ENCODE measurements at places on chromosomes 7 and 10. TPM values are rescaled to one million over a fixed set of nuclear protein-coding genes. Genes with fewer than 3 reads are reported as not detected.

Gene RNF148
- polyA plus RNA-seq, result not detected

Gene MPP7
- 1.3 TPM for polyA plus RNA-seq

- DNase-seq, result no peak
Measured at GRCh38 chr10:125089469-125089868, 70.9 kb downstream of the CTBP2 start.

GRCh38 chr10:99905971-99906370 lies 103.8 kb downstream of the DNMBP start:
- no peak for DNase-seq

DNA sequence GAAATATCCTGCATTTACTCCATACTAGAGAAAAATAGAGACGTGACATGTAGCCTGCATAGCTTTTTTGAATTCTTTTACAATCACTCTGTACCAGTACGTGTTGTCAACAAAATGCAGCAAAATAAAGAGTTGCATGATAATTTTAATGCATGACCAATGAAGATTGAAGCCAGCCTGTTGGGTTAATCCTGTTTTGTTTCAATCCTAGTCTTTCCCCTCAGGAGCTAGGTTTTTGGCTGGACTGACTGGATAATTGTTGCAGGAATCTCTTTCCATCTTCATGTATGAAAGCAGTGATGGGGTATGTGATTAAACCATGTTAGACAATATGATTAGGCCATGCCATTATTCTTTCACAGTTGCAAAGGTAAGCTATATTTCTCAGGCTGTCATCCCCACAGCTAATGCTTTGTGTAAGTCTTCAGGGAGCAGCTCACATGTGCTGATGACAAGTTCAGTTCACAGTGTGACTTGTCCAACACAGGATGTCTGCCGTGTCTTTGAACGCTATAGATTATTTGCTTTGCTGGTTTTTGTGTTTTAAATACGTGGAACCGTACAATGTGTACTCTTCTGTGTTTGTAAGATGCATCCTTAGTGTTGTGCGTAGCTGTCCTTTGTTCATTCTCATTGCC lies 24.4 kb downstream of the PAPSS2 start:
- DNase-seq, result no peak

- DNase-seq, result no peak
Measured at GRCh38 chr7:9657257-9657656, 1223.8 kb downstream of the NXPH1 start.

DNA sequence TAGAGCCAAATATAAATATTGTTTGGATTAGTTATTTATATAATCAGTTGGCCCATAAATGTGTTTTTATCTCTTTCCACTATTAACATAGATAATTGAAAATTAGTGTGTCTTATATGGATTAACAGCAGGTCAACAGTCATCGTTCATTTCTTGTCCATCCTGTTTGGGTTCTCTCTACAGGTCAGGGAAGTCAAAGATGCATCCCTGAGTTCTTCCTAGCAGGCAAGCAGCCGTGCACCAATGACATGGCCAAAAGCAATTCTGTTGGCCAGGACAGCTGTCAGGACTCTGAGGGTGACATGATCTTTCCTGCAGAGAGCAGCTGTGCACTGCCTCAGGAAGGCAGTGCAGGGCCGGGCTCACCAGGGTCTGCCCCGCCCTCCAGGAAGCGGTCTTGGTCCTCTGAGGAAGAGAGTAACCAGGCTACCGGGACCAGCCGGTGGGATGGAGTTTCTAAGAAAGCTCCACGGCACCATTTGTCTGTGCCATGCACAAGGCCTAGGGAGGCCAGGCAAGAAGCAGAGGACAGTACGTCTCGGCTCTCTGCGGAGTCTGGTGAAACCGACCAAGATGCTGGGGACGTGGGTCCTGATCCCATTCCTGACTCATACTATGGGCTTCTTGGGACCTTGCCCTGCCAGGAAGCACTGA lies 15.9 kb downstream of the FBH1 start:
- DNase-seq, result no peak

Gene CFTR
- not detected for polyA plus RNA-seq

DNA sequence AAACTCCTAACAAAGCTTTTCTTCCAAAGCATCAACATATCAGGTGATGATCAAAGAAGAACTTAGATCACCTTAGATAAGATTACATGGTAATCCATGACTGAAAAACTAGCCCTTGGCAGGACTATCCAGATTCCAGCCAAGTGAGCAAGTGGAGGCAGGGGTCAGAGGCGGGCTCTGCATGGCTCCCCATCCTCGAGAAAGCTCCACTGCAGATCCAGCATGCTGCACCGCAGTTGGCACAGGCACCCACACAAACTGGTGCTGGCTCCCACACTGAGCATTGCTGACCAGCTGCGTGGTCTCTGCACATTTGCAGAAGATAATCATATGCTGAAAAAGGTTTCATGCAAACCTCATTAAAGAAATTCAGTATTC lies 10.1 kb downstream of the PSAP start:
- no peak for DNase-seq
